ENCODE measurements at places on chromosomes 7 and 10.
A peak's percentile ranks its signal among the peaks of the same experiment; 100 is the strongest.

- no peak for DNase-seq
Observed at GRCh38 chr10:132403511-132404168, 6.6 kb downstream of the PWWP2B start.

GRCh38 chr10:6145166-6145987 lies 56.5 kb downstream of the RBM17 start:
- no peak for DNase-seq

DNA sequence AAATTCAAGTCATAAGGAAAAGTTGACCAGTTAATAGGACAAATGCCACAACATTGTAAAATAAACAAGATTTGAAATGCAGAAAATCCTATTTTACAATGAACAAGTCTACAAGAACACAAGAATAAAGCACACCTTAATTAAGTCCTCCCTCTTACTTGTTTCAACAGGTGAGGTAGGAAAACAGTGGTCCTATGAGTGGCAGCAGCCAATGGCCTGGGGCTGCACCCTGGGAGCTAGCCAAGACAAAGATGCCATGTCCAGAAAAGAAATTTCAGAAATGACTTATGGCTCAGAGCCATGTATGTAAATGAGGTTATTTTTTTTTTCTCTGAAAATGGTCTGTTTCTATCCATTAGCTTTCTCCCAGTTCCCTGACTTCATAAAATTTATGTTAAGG lies 14.3 kb downstream of the KLLN start:
- no peak for DNase-seq

DNA sequence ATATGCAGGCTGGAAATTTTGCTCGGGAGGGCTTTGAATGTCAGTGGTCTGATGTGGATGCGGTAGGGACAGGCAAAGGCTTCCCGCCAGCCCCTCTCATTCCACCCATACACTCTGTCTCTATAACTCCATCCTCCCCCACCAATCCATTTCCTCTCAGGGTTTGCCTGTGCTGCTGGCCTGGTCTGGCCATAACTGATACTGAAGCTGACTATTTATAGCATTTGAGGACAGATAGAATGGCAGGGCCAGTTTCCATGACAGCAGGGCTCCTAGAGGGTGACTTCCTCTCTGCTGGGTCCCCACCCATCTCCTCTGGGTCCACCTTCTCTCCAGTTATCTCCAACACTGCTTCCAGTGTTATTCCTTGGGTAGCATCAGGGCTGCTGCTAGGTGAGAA lies 6.6 kb upstream of the PDLIM1 start:
- DNase-seq = no peak

GRCh38 chr10:104641187-104641936 lies at the start of gene SORCS3:
SORCS3 (plus strand) TSS chr10:104641290.
- no peak for DNase-seq

DNA sequence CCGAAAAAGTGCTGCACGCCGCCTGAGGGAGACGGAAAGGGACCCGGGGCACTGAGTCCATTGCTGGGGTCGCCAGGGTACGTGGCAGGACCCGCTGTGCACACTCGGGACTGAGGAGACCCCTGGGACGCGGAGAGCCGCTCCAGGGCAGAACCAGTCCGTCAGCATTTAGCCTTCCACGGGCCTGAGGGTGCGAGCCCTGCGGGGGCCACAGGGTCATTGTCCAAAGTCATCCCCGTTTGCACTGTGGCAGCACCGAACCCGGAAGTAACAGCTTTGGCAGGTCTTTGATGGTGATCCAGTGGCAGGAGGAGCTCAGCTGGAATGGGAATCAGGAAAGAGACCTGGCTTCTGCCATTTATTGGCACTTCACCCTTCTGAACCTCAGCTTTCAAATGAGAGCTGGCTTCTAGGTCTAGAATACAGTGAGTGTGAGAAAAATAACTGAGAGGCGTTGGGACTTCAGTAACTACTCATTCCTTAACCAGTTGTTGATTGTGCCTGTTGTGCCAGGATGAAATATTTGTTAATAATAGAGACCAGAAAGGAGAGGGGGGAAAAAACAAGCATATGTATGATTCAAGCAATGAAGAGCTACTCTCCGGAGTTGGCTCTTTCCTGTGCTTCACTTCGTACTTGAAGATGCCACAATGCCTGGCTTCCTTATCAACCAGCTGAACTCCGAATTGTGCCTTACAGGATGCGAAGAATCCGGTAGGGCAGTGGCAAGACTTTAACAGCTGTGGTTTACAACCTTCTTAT lies 811 bp upstream of the ARHGAP12 start:
- DNase-seq = no peak

GRCh38 chr7:5596046-5596895 lies 172.6 kb upstream of the TNRC18 start:
- peak; percentile 49 for DNase-seq

GRCh38 chr7:101519324-101520023 lies 109.6 kb downstream of the MYL10 start:
- DNase-seq = no peak

DNA sequence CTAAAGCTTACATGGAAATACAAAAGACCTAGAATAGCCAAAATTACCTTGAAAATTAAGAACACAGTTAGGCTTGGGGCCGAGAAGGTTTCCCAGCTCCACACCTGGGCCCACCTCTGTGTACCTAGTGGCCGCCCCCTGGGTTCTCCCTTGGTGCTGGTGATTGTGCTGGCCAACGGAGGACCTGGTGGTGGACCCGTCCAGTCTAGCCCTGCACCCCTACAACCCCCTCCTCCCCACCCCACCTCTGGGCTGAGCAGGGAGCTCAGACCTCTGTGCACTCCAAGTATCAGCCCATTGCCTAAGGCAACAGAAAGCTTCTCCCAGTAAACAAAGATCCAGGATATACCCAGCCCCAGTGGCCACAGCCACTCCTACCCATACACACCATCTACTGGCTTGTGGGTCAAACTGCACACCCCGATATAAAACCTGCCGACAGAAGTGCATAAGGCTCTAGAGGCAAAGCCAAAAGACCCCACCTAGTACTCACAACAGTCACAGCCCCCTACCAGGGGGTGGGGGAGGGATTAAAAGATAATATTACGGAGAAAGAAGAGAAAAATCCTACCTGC lies 105.0 kb upstream of the DIP2C start:
- no peak for DNase-seq

- DNase-seq = no peak
Observed at GRCh38 chr10:132641966-132642731, 104.6 kb downstream of the INPP5A start.

DNA sequence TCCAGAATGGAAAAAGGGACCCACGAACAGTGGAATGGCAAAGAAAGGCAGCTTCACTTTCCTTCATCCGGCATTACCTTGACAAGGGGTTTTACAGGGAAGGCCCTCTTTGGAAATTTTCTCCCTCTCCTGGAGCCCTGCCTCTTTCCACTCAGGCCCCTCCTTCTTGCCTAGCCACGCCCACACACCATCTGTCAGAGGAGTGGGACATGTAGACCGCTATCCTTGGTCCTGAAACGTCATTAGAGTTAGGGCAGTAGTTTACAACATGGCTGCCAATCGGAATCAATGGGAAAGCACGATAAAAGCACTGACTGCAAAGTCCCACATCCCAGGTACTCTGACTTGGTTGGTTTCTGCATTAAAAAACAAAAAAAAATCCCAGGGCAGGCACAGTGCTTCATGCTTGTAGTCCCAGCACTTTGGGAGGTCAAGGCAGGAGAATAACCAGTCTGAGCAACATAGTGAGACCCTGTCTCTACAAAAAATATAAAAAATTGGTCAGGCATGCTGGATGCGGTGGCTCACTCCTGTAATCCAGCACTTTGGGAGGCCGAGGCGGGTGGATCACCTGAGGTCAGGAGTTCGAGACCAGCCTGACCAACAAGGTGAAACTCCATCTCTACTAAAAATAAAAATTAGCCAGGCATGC lies 96.4 kb downstream of the MARCHF5 start:
- no peak for DNase-seq

DNA sequence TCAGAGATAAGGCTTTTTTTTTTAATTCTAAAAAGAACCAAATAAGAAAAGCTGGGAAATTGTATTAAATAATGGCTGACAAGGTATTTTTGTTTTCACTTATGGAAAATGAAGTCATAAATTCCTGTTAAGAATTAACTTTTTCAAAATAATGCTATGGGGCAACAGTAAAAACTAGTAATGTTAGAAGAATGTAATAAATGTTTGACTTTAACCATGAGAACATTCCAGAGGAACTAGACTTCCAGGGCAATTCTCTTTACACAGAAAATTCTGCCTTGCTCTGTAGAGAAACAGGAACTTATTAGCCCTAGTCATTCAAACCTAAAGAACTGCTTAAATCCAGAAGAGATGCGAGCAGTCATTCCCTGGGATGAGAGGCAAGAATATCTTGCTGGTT lies 571.1 kb downstream of the IPMK start:
- DNase-seq = no peak

DNA sequence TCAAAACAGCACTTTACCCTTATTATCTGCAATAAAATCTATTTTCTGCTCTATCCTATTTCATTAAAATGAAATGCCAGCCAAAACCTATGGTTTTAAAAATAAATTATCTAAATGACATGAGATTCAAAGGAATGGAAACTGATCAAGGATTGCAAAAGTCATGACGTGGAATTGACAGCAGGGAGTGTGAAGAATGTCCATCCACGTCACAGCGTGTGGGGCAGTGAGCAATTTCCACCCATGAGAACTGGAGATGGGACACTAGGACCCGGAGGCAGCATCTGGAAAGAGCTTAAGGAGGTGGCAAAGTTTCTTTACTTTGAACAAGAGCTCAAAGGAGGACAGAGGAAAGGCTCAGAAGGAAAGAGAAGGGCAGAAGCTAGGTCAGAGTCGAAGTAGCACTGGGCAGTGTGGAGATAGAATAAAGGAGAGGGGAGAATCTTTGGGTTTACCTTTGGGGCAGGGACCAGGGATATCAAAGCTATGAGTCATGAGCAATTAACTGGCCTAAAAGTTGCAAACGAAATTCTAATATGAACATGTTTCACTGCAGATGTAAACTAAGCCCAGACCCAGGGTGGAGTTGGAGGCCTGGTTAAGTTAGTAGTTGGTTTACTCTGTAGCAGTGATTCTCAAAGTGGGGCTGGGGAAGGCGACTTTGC lies 24.9 kb upstream of the STK17A start:
- DNase-seq = no peak

DNA sequence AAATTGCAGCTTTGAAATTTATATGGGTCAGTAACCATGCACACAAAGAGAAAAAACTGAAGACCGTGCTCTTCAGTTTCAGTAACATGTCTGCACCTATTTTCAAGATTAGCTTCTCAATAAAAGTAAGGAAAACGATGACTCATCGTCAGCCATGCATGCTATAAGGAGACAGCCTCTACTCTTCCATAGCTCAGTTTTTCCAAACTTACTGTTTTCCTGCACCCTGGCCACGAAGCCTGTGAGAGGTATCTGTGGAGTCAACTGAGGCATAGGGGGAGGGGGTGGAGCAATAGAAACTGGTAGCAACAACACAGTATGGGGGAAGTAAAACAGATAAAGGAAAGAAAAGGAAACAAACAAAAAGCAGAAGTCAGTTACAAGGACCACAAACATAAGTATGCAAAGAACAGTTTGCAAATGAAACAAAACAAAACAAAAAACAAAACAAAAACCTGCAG lies 58.0 kb downstream of the PDSS1 start:
- no peak for DNase-seq

DNA sequence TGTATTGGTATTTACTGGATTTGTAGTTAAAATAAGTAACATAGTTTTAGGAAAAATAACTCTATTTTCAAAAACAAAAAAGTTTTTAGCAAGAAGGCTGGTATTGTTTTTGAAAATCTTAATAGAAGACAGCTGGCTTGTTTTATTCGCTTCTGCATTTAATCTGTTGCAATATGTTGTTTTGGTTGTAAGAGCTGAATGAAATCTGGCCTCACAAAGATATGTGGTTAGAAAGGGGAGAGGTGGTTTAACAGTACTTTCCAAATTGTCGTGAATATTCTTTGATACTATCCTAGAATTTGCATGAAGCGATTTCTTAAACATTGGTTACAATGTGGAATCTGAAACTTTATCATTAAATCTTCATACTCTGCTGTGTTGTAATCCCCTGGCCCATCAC lies 355.9 kb upstream of the FZD8 start:
- DNase-seq = no peak

- DNase-seq = no peak
Observed at GRCh38 chr10:119309423-119309770, 102.0 kb downstream of the GRK5 start.

GRCh38 chr10:12971001-12971788 lies 30.3 kb downstream of the CCDC3 start:
- no peak for DNase-seq

- DNase-seq = no peak
Observed at GRCh38 chr10:103066141-103067098, 126.7 kb downstream of the NT5C2 start.

GRCh38 chr10:667096-667495 lies 22.4 kb downstream of the DIP2C start:
- no peak for DNase-seq

DNA sequence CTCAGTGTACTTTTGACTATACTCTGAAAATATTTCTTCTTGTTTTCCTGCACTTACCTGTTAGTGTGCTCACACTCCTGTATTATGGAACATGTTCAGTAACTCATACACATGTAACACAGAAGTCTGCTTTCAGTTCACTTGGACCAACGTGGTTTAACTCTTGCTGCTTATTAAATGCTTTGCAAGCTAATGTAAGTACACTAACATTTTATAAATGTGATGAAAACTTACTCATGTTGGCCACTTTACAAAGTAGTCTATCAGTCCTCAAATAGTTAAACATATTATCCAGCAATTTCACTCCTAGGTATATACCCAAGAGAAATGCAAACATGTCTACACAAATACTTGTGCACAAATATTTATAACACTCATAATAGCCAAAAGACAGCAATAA lies 98.4 kb downstream of the UBE2H start:
- no peak for DNase-seq

DNA sequence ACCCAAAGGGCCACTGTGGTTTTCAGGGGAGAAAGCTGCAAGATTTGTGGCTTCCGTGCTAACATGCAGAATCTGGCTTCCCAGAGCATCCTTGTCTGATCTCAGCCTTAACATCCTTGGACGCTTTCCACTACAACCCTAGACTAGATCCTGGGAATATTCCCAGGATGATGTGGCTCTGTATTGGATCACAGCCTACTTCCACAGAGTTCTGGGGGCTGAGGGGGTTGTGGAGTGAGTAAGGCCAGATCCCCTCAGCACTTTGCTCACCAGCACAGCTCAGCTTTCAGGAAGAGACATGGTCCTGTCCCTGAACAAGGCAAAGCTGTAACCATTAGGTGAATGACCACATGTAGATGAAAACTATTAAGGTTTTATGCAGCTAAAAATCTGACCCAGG lies 241.3 kb upstream of the MYO3A start:
- DNase-seq = no peak

DNA sequence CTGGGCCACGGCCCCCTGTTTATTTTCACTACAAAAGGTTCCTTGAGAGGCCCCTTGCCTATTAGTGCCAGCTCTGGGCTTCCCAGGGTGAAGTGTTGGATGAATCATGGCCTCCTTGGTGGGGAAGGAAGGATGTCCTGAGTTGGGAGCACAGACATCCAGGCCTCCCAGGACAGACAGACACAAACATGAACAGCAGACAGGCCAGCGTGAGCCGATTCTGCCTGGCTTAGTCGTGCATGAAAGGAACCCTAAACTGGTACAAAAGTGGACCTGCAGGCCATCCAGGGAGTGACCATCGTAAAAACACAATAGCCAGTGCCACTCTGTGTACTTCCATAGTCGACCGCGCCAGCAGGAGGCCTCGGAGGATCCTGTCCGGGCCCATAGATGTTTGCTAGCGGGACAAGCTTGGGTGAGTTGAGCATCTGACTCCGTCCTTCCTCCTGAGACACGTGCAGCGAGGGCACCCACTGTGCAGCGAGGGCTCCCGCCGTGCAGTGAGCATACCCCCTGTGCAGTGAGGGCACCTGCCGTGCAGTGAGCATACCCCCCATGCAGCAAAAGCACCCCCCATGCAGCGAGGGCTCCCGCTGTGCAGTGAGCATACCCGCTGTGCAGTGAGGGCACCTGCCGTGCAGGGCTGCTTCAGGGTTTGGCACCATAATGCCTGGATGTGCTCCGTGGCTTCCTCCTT lies 51.3 kb upstream of the PRKAR1B start:
- no peak for DNase-seq

Data from stimulated activated CD8-positive, alpha-beta memory T cell treated with anti-CD3 and anti-CD28 coated beads, Interleukin-2, amount 100 ng/mL, for 1 hour (primary cell).